T-helper 2 cell (primary cell): ENCODE measurements at places on chromosomes 1 and 21.

DNA sequence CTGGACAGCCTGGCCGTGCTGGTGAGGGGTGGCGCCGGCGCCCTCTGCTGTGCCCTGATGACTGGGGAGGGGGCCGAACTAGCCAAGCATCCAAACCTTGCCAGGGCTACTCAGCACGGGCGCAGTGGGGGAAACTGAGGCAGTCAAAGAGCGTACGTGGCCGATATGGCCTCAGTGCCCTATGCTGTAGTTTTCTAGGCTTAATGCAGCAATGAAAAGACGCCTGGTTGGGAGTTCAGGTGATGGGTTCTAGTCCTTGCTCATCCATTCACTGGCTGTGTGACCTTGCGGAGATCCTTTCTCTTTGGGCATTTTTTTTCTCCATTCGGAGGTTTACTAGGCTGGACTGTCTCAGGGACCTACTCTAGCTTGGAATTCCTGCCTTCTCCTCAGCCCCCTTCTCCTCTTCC is 822 bp downstream of the MTX1 start:
- no peak for DNase-seq

DNA sequence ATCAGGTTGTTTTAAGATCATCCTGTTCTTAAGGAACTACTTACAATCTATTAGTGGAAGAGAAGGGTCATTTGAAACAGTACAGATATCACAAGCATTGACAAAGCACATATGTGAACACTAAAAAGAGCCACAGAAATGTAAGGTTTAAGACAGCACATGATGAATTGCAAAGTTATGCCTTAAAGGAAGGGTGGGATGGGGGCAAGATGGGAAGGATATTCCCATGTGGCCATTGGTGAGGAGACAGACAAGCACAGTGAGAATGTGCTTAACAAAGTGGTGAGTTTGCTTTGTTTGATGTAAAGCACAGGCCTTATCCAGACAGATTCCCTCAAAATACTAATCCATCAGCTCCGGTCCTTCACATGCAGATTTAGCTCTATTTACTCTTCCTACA is 151.6 kb upstream of the IVNS1ABP start:
- no peak for DNase-seq

GRCh38 chr1:211323156-211324063 is 3.2 kb upstream of the TRAF5 start:
- peak; percentile 50 for DNase-seq

DNA sequence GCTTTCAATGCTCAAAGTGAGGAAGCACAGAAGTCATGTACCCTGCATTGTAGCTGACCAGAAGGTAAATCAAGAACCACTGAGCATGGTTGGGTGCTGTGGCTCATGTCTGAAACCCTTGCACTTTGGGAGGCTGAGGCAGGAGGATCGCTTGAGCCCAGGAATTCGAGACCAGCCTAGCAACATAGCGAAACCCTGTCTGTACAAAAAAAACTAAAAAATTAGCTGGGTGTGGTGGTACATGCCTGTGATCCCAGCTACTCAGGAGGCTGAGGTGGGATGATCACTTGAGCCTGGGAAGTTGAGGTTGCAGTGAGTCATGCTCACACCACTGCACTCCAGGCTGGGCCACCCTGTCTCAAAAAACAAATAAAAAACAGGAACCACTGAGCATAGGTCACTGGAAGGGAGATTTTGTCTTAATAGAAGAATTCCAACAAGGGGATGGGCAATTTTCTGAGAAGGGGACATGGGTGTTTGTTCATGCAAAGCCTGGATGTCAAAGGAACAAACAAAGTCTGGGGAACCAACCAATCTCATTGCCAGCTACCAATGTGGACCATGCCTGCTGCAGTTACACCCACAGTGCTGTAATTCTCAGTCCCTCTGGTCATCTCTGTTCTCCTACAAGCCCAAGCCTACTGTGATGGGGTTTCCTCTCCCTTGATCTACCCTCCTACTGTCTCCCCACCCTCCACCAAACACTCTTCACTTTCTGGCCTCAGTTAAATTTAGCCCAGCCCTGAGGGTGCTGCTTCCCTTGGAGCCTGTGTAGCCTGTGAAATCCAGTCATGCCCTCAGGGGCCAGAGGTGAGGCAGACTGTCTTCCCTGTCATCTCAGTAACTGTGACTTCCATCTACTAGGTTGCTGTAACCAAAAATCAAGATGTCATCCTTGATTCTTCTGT is 47.9 kb downstream of the ELF3 start:
- no peak for DNase-seq

- no peak for DNase-seq
Observed at GRCh38 chr1:224789311-224789710, 140.2 kb upstream of the DNAH14 start.

- no peak for DNase-seq
Observed at GRCh38 chr1:221150996-221151395, 271.8 kb downstream of the HLX start.

- DNase-seq: no peak
Observed at GRCh38 chr1:231163830-231164427, 2.1 kb downstream of the TRIM67 start.
